SJCRH30 (cell line): ENCODE measurements at places on chromosomes 1 and 21. TPM values are rescaled to one million over a fixed set of nuclear protein-coding genes. Genes with fewer than 3 reads are reported as not detected.

Gene RGS4
- 0.05 and 0.12 TPM in 2 replicates for total RNA-seq

Gene MTARC1
- 1.5 and 1.6 TPM in 2 replicates for total RNA-seq

Gene CFHR3
- total RNA-seq, result 0.77 and 0.99 TPM in 2 replicates

Gene CNR2
- total RNA-seq, result not detected in 2 replicates

Gene TBCE
- 36.8 and 38.6 TPM in 2 replicates for total RNA-seq

Gene SPRR2A
- not detected in 2 replicates for total RNA-seq

Gene BLACAT1
- 1.1 and 1.4 TPM in 2 replicates for total RNA-seq

Gene LRRC8B
- 6.5 and 9.2 TPM in 2 replicates for total RNA-seq

Gene UBXN10
- total RNA-seq, result not detected in 2 replicates

Gene FAM177B
- not detected in 2 replicates for total RNA-seq

Gene MCOLN2
- total RNA-seq, result 1.6 and 2.4 TPM in 2 replicates

Gene TFAP2E
- total RNA-seq, result 9.8 and 10.9 TPM in 2 replicates

Gene SPATA45
- not detected in 2 replicates for total RNA-seq

Gene EFNA1
- total RNA-seq, result 1.8 and 2.2 TPM in 2 replicates

Gene LRRN2
- total RNA-seq, result not detected in 2 replicates

Gene LCE3D
- not detected in 2 replicates for total RNA-seq

Gene TDRD5
- total RNA-seq, result not detected in 2 replicates

Gene S100A14
- total RNA-seq, result not detected in 2 replicates

Gene PCP4L1
- total RNA-seq, result 0.28 TPM in 1 of 2 replicates, not detected in the other

Gene PYHIN1
- total RNA-seq, result not detected in 2 replicates

Gene DARS2
- total RNA-seq, result 29.4 and 29.7 TPM in 2 replicates

Gene OR2M3
- 0.02 TPM in 1 of 2 replicates, not detected in the other for total RNA-seq

Gene PLA2G5
- 0.46 and 0.51 TPM in 2 replicates for total RNA-seq

Gene S100A3
- 0.38 and 1.0 TPM in 2 replicates for total RNA-seq

Gene ADAM30
- not detected in 2 replicates for total RNA-seq

Gene TRIM17
- total RNA-seq, result not detected in 2 replicates

Gene HPDL
- not detected in 2 replicates for total RNA-seq

Gene MMEL1
- not detected in 2 replicates for total RNA-seq

Gene PRAMEF9
- not detected in 2 replicates for total RNA-seq

Gene PPOX
- 11.1 and 13.5 TPM in 2 replicates for total RNA-seq

Gene JAM2
- total RNA-seq, result 15.3 and 17.6 TPM in 2 replicates

Gene LCE1F
- not detected in 2 replicates for total RNA-seq

Gene HES3
- total RNA-seq, result not detected in 2 replicates
